ENCODE measurements at places on chromosomes 6 and 20.

- DNase-seq = no peak
Measured at GRCh38 chr6:161308075-161308655, 34.3 kb upstream of the AGPAT4 start.

DNA sequence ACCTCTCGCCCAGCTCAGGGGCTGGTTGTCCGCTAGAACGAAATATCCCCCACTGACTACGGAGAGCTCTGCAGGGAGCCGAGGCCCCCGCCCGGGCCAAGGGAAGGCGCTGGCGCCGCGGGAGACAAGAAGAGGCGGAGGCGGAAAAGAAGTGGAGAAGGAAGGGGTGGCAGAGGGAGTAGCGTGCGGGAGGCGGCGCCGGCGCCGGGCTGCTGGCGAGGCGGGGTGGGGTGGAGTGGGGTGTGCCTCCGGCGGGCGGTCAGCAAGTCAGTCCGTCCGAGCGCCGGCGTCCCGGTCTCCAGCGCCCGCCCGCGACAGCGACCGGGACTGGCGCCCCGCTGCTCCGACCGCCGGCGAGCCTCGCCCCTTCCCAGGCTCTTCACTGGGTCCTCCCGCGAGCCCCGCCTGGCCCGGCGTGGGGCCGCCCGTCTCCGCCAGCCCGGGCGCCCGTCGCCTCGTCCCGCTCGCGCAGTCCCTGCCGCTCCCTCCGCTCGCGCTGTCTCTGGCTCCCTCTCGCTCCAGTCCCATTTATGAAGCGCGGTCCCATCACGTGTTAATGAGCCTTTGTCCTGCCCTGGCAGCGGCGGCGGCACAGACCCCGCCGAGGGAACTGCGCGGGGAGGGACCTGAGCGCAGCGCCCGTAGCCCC lies at the start of gene CNR1:
CNR1 (minus strand) TSS at position 504 of the 649 bp plus-strand sequence. CDS start 21,073 bp downstream, outside the sequence.
- DNase-seq = peak; percentile 85

DNA sequence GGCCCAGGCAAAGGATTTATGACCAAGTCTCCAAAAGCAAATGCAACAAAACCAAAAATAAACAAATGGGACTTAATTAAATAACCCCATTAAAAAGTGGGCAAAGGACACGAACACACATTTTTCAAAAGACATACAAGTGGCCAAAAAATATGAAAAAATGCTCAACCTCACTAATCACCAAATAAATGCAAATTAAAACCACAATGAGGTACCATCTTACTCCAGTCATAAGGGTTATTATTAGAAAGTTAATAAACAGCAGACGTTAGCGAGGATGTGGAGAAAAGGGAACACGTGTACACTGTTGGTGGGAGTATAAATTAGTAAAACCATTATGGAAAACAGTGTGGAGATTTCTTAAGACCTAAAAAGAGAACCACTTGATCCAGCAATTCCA lies 71.1 kb downstream of the CEP162 start:
- DNase-seq = no peak

- no peak for DNase-seq
Measured at GRCh38 chr6:156950084-156950483, 172.9 kb downstream of the ARID1B start.

DNA sequence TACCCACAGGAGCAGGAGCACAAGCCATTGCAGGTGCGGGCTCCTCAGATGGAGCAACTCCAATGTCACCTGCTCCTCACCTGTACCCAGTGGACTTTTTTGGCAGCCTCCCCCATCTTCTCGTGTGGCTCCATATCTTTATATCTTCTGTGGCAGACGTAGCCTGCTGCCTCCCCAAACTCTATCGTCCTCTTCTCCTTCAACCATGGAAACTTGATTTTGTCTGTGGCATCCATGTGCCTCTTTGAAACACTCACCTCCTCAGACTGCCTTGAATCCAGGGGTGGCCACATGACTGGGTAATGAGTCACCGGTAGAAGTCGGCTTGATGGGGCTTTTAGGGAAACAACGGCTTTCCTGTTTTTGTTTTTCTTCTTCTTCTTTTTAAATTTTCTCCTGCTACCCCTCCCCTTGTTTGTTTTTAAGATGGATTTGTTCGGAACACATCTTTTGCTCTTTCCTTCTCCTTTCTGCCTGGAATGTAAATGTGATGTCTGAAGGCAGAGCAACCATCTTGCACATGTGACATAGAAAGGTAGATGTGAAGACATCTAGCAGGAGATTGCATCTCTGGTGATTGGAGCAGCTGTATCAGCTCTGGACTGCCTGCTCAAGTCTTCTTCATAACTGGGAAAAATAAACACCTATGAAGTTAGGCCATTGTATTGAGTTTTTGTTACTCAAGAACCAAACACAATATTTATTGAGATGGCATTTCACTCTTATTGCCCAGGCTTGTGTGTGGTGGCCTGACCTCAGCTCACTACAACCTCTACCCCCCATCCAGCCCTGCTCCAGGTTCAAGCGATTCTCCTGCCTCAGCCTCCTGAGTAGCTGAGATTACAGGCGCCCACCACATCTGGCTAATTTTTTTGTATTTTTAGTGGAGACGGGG lies 69.9 kb upstream of the DDR1 start:
- no peak for DNase-seq

DNA sequence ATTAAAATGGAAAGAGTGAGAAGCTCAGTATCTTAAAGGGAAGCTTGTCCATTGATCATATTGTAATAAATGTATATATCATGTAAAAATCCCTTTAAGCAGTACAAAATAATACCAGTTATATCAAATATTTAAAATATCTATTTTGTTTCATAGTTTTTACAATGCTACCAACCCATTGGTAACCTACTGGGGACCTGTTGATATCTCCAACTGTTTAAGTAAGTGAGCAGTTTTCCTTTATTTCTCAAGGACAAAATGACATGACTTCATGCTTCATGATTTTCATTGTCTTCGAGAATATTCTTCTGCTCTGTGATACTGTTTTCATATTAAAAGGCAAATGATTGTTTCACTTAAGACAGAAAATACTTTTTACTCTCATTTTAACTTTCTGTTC lies 100.0 kb downstream of the ADGRG6 start:
- no peak for DNase-seq

DNA sequence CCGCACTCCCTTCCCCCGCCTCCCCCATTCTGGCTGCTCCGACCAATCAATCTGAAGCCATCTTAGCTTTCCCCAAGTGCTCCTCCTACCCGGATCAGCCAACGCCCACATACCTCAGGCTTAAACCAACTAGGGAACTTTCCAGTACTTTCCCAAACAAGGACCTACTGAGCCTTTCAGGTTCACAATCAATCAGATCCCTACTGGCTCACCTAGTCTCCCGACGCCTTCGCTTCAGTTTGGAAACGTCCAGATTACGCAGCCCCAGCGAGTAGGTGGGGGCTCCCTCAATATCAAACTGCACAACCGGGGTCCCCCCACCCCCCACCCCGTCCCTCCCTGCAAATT lies 432 bp downstream of the HSPA1L start:
- DNase-seq = peak; percentile 95

- no peak for DNase-seq
Measured at GRCh38 chr6:53216301-53216700, 67.7 kb upstream of the GCM1 start.

DNA sequence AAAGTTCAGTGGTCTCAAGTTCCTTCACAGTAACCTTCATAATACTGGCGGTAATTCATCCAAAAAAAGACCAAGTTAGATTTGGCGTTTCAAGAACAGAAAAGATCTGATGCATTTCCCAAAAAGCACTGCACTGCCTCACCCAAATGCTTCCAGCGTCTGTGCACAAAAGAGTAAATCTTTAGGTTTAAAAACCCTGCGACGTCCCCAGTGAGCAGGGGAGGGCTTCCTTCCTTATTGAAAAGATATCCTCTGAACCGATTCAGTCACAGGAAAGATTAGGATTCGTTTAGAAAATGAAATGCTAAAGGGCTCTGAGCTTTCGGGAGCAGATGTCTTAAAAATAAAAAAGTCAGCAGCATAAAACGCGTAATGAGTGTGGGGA lies 654 bp downstream of the TBC1D7 start:
- no peak for DNase-seq

GRCh38 chr6:6008648-6009421 lies 2.1 kb upstream of the NRN1 start:
- peak; percentile 83 for DNase-seq

DNA sequence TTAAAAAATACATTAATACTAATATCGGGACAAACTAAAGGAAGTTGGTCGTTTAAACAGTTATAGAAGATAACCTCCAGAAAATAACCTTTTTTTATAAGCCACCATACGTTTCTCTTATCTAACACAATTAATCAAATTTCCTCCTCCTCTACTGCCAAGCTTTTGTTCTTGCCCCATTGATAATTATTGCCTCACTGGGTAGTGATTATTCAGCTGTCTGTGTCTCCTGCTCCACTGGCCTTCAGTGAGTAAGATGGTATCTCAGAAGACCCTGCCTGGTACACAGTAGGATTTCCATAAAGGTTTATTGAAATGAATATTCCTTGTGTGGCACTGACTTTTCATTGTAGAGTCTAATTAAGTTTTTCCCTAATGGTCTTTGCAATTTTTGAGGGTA lies 165.5 kb upstream of the SCGN start:
- no peak for DNase-seq

DNA sequence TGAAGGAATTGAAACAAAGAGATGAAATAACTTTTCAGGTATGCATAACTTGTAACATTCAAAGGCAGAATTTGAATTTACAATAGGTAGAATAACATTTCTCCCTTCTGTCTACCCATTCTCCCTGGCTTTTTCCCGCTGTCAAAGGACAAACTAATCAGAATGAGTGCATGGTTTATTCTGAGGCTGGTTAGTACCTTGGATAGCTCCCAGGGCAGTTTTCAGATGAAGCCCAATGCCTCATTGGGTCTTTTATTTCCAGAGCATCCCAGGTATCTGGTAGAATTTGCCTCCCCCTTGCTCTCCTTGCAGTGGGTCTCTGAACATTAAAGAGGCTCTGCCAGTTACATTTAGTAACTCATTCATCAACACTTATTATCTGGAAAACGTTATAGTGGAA lies 665.5 kb downstream of the BCKDHB start:
- no peak for DNase-seq

- DNase-seq = no peak
Measured at GRCh38 chr20:24681634-24682495, 212.4 kb downstream of the SYNDIG1 start.

DNA sequence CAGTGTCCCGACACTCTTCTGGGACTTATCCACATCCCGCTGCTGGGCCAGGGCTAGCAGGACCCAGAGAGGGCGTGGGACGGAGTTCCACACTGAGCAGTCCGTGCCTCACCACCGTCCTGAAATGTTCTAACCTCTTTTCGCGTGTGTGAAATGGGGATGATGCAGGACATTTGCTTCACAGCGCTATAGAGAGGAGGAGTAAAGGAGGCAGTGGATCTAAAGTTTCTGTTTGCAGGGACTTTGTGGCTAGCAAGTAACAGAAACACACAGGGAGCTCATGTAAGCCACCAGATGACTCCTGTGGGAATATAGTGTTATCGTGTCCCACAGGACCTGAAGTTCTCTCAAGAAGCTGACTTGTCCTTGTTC lies 634 bp downstream of the ITPA start:
- DNase-seq = no peak

GRCh38 chr20:20084296-20084752 lies 32.0 kb downstream of the CFAP61 start:
- no peak for DNase-seq

DNA sequence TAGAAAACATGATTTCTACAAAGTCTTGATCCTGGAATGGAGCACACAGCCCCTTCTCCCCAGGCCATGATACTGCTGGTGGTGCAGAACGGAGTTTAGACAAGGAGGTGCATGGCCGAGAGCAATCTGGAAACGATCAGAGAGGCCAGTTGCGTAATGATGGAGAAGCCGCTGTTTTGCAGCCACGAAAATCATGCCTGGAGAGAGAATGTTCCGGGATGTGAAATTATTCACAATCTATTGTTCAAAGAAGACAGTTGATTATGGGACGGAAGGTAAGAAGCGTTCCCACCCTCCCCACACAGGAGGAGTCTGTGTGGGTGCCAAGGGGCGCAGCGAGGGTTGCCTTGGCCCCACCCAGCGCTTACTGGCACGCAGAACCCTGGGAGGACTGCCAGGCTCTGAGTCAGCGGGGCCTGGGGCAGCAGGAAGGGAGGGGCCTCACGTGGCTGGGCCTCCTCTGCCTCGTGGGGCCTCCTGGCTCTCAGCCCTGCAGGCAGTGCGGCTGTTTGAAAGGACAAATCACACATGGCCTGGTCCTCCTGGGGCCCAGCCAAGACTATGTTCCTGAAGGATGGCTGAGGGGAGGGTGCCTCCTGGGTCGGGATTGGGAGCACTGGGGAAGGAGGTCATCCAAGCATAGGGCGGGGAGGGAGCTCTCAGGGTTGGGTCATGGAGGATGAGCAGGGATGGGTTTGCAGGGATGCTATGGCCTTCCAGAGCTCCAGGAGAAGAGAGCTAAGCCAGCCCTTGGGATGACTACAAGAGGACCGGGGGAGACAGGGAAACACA lies 8.7 kb upstream of the AP5S1 start:
- peak; percentile 98 for DNase-seq

GRCh38 chr6:130839379-130839778 lies 12.2 kb downstream of the SMLR1 start:
- no peak for DNase-seq

GRCh38 chr6:73108949-73109348 lies 116.3 kb downstream of the KHDC1L start:
- no peak for DNase-seq

GRCh38 chr6:11350294-11350693 lies 117.8 kb upstream of the NEDD9 start:
- DNase-seq = peak; percentile 56

- DNase-seq = no peak
Measured at GRCh38 chr6:55668591-55668990, 89.6 kb upstream of the HMGCLL1 start.

- DNase-seq = no peak
Measured at GRCh38 chr20:22575737-22576136, 8.6 kb downstream of the FOXA2 start.

DNA sequence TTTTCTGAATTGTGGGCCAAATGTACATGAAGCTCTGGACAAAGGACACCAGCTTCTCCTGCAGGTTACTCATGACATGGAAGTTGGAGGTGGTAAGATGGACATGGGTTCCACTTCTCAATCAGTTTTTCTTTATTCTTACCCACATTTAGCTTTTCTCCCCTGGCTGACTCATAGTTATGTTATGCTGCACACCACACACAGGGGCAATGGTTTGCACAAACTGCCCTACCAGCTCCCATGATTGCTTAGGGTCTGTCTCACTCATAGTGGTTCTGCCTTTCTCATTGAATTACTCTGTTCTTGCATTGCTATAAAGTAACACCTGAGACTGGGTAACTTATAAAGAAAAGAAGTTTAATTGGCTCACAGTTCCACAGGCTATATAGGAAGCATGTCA lies 4.5 kb upstream of the CD109 start:
- no peak for DNase-seq
